Activated CD8-positive, alpha-beta memory T cell treated with anti-CD3 and anti-CD28 coated beads for 1 hour (primary cell): ENCODE measurements at places on chromosomes 4 and X.

DNA sequence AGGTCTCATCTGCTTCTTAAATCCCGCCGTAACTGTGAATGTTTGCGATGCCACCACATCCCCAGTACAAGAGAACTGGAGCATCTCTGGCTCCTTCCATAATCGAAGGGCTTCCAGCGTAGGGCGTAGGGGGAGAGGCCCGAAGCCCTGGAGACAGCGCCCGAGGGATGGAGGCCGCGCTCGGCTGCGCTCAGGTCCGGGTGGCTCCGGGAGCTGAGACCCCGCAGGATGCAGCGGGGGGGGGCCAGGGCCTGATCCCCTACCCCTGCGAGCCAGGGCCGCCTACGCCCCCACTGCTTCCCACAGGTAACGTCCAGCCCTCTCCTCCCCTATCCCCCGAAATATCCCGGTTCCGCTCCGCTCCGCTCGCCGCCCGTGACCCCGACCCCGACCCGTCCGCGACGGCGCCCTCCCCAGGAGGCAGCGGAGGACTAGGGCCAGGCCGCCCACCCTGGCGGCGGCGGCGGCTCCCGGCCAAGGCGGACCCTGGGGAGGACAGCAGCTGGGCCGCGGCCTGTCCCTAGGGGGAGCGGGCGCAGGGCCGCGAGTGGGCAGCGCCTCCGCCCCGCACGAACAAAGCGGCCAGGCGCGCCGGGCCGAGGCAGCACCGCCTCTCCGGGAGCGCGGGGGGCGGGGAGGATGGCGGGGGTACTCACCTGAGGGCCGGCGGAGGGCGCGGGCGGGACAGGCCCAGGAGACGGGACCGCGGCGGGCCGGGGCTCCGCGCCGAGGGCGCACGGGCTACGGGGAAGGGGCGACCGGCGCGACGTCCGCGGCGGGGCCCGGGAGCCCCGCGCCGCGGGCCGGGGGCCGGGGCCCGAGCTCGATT is 723 bp downstream of the WDFY3 start:
- DNase-seq: no peak

DNA sequence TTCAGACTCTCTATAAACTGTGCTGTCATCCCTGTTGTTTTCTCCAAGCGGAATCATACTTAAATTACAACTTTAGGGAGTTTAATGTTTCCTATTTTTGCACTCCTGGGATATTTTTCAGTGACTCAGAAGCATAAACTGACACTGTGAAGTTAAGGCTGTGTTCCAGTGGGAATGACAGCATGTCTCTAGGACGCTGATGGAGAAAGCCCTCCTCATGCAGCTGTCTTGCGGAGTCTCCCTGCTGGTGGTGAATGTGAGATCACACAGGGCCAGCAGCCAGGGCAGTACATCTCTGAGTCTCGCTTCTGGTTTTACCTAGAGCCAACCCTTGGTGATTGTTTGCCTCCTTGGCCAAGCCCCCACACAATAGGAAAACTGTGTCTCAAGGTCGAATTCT is 53.3 kb downstream of the NFKB1 start:
- no peak for DNase-seq

- no peak for DNase-seq
Observed at GRCh38 chr4:78162821-78163220, 105.7 kb downstream of the FRAS1 start.

GRCh38 chr4:141711211-141711610 is 74.8 kb downstream of the IL15 start:
- DNase-seq: no peak

DNA sequence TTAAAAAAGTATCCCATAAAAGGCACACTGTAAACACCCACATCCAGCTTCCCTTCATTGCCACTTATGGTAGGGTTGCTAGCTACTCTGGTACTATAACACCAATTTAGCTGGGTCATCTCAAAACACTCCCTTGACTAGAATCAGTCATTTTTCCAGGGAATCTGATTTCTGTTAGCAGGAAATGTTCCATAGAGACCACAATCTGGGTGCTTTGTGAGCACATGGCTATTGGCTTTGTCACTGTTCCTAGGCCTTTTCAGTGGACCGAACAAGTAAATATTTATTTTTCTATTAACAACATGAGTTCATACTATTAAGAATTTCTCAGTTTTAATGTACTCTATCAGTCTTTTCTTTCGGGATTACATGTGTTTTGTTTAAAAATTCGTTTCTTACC is 404.7 kb upstream of the GNPDA2 start:
- DNase-seq: no peak

DNA sequence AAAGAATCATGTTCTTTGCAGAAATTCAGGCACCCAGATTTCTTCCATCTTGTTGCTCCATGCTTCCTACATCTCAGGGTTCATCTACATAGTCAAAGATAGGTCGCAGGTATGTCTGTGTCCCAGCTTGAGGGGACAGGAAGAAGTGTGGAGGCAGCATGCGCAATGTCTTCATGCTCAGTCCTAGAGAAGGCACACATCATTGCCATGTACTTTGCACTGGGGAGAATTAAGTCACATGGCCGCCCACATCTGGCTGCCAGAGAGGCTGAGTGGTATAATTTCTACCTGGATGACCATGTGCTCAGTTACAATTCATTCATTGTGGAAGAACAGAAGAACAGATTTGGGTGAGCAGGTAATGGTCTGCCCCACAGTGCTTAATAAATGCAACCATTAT is 54.1 kb downstream of the GAB1 start:
- no peak for DNase-seq

DNA sequence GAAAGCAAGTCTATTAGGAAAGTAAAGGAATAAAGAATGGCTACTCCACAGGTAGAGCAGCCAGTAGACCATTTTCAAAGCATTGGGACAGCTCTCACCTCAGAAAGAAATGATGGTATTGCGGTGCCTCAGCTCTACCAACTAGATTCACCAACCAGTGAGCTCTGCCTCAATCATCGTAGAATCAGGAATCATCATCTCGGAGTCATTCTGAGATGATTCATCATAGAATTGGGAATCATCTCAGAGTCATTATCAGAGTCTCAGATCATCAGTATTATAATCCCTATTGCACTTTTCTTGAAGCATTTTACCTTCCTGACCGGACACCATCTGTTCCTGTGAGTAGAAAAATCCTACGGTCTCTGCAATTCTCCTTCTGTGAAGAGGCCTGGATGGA is 17.5 kb upstream of the SAT1 start:
- no peak for DNase-seq

- no peak for DNase-seq
Observed at GRCh38 chrX:115333446-115333845, 43.9 kb downstream of the LUZP4 start.

- DNase-seq: no peak
Observed at GRCh38 chr4:139611391-139611790, 54.2 kb upstream of the MGST2 start.

GRCh38 chr4:154184238-154184637 is 307.4 kb downstream of the DCHS2 start:
- no peak for DNase-seq

DNA sequence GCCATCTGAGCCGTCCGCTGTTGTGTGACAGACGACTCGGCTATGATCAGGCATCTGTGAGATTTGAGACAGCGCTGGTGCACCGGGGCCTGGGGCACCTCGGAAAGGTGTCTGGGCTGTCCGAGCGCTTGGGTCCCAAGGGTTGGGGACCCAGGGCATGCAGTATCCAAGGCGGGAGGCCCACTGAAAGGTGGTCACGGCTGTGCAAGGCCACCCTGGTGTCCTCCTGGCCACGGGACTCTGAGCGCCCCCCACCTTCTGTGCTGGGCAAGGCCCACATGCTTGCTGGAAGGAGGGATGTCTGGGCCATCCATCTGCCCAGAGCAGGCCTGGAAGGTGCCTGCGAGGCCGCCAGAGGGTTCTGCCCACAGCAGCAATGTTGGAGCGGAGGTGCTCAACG is 19.9 kb downstream of the TACC3 start:
- DNase-seq: no peak

GRCh38 chr4:80053140-80053910 is 19.7 kb downstream of the ANTXR2 start:
- DNase-seq: no peak

DNA sequence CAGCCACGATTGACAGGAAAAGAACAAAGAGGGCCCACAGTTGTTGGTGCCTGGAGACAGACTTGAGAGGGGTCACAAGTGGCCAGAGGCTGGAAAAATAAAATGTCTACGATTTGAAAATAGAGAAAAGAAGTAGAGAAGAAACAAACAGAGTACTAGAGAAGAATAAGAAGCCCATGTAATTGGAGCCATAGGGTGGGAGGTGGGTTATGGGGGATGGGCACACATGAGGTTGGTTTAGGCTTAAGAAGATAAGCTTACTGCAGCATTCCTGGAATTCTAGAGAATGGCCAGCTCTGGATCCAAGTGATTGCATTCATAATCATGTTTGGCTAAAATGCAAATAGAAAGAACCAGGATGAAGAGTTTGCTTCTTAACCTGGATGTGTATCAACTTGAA is 210.7 kb downstream of the MAML3 start:
- no peak for DNase-seq

GRCh38 chr4:84582302-84582987 is 482 bp upstream of the CDS1 start:
- peak; percentile 77 for DNase-seq

GRCh38 chr4:115165503-115165902 is 52.1 kb upstream of the NDST4 start:
- no peak for DNase-seq

DNA sequence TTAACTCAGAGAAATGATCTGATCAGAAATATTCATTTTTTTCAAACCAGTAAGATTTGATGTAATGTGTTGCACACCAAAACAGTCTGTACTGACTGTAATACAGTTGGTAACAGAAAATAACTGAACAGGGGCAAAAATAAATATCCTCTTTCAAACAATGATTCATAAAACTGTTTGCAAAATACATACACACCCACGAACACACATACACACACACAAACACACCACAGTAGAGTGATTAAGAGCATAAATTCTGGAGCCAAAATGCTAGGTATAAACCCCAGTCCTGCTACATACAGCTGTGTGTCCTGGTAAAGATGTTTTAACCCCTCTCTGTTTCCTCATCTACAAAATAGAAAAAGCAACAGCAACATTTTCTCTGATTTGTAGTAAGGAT is 376.6 kb downstream of the PDGFC start:
- DNase-seq: no peak

DNA sequence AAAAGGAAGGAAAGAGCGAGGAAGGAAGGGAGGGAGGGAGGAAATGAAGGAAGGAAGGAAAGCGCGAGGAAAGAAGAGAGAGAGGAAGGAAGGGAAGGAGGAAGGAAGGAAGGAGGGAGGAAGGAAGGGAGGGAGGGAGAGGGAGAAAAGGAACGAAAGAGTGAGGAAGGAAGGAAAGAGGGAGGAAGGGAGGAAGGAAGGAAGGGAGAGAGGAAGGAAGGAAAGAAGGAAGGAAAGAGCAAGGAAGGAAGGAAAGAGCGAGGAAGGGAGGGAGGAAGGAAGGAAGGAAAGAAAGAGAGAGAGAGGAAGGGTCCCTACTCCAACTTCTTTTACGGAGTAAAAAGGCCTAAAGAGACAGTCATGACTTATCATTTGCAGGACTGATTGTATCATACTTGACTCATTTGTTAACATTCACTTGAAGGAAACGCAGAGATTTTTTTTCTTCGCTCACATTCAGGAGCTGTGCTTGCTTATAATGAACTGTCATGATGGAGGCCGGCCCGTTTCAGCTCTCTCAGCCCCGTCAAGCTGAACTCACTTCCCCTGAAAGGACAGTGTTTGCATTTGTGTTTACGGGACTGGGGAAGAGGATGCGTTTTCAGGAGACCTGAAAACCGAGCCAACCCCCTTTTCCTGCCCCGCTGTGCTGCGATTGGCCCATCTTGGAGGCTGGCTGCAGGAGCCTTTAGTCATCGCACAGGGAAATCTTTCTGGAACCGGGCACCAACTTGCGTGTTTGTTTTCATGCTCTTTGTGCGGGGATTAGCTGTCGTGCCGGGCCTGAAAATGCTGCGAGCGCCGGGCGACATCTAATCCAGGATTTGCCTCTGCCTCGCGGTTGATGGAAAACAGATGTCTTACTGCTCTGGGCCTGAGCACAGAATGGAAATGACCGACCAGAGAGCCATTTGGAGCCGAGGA is 17.8 kb downstream of the TRIM2 start:
- no peak for DNase-seq

GRCh38 chrX:150899191-150899757 is 806 bp upstream of the CD99L2 start:
- no peak for DNase-seq

DNA sequence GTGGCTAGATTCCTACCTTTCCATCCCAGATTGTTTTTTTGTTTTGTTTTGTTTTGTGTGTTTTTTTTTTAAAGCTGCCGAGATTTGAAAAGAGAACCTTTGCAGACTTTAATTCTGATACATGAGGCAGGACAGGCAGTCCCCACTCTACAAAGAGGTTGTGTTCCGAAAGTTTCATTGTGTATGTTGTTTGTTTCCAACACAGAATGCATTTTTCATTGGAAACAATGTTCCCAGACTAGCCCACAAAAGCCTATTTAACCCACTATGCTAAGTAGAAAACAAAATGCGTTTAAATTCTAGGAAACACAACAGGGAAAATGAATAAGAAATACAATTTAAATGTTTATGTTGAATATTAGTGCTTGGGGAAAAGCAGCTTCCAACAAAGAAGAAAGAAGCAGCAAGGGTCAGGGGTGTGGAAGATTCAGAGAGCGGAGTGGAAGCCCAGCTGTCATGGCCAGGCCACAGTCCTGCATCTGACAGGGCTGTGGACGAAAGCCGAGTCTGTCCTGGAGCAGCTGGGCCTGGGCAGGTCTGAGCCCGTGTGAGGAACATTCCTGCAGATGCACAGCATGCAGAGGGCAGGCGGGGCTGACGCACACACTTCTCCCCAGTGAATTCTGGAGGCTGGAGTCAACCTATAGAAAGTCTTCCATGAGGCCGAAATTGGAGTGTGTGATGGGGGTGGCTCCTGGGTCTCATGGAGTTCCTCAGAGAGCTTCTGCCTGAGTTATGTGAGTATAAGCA is 12.4 kb upstream of the SETD7 start:
- DNase-seq: no peak

GRCh38 chr4:15336410-15337167 is 91.2 kb upstream of the C1QTNF7 start:
- no peak for DNase-seq

- DNase-seq: no peak
Observed at GRCh38 chr4:181690498-181690897, 552.7 kb upstream of the TENM3 start.

- DNase-seq: no peak
Observed at GRCh38 chrX:70464051-70464450, 19.4 kb downstream of the DLG3 start.

GRCh38 chr4:67106861-67107460 is 438.3 kb downstream of the CENPC start:
- DNase-seq: no peak

- no peak for DNase-seq
Observed at GRCh38 chrX:68571292-68571609, 72.4 kb downstream of the YIPF6 start.

DNA sequence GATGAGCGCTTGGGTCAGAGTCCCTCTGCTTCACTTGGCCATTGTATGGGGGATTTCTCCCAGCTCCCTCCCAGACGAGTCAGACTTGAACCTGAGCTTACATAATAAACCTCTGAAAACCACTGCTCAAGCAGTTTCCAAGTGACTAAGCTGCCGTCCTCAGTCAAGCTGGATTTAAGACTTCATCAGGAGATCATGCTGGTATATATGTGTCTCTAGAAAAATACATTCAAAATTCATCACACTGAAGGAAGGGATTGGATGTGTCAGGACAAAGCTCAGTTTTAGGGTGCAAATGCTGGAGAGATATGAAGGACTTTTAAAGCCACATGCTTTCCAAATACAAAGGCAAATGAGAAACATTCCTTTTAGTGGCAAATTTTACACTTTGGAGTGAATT is 114.3 kb downstream of the QDPR start:
- no peak for DNase-seq
